Left hindlimb (tissue), 1 donor: ENCODE measurements at places on chromosomes 1 and 21.

GRCh38 chr1:37486680-37487618 lies 12.6 kb downstream of the ZC3H12A start:
- DNase-seq = peak; percentile 78

DNA sequence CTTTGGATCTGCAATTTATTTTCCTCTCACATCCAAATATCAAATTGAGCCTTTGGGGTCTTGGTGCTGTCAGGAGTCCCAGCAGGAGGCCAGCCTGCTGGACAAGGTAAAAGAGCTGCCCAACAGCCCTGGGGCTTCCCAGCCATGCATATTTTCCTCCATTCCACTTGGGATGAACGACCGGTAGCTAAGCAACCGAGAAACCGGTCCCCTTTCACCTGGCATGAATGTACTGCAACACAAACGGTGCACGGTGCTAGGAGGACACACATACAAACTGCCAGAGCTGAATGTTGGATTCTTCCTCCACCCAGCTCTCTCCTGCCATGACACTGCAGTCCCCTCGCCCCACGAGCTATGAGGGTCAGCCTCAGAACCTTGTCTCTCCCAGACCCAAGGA lies 42.7 kb downstream of the BCAR3 start:
- DNase-seq = no peak

DNA sequence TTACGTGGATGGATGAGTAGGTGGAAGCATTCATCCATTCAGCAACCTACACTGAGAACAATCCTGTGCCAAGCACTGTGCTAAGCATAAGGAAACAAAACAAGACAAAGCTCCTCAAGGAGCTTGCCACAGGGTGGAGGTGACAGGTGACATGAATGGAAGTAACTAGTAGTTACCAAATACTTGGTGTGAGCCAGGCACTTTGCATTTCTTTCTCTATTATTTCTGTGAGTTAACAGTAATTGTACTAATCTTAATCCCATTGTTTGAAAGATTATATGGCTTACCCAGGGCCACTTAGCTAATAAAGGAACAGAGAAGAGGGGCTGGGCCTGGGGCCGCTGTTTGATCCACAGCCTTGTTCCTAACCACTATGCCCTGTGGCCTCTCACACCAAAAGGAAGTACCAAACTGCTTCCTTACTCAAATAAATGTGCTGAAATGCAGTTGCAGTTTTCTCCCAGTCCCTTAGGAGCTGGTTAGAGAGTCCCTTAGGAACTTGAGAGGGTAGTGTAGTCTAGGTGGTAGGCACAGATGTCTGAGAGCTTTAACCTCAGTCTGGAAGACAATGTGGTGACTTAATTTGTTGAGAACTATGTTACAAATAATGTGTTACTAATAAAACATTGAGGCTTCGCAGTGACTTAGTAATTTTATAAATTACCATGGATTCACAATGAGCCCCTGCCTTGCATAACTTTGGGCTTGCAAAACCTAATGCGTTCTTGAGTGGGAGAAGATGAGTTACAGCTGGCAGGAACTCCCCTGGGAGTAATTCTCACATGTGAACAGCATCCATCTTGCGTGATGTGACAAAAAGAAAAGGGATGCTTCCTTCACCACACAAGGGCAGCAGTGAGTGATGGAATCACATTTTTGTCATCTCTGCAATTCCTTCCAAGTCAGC lies 69.8 kb downstream of the MPZL1 start:
- no peak for DNase-seq

DNA sequence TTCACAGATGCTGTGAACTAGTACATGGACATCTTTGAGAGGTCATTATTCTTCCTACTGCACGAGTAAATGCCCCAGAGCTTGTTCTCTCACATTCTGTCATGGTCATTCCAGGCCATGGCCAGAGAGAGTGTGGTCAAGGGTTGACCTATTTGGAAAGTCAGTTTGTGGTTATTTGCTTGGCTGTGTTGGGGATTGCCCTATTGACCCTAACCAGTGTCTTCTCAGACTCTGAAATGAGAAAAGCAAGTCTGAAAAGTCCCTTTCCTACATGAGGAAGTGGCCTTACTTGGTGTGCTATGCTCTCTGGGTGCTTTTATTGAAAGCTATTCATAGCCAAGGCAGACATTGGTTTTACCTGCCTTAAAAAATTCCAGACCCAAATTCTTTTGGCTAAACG lies 26.6 kb downstream of the CLIC6 start:
- no peak for DNase-seq

DNA sequence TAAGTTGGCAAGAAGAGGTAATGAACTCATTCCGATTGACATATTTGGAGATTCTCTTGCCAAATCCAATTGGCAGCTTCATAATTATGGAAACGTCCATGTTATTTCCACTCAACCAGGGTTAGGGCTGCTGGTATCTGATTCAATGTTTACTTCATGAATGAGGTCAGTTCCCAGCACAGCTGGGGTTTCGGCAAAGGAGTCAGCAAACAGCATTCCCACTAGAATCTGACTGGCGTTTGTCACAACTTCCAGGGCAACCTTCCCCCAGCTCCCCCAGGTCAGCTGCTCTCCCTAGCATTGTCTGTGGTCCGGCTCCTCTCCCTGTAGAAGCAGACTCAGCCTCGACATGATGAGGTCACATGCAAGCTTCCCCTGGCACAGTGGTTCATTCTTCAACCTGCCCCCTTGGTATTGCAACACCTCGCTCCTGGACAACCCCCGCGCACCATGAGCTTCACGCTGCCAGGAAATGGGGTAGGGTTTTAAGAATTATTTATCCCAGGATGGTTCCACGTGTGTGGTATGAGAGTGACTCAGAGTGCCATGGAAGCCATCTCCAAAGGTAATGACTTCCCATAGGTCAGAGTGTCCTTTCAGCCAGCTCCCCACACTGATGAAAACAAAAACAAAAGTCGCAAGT lies 100.7 kb upstream of the SLC25A33 start:
- DNase-seq = no peak

DNA sequence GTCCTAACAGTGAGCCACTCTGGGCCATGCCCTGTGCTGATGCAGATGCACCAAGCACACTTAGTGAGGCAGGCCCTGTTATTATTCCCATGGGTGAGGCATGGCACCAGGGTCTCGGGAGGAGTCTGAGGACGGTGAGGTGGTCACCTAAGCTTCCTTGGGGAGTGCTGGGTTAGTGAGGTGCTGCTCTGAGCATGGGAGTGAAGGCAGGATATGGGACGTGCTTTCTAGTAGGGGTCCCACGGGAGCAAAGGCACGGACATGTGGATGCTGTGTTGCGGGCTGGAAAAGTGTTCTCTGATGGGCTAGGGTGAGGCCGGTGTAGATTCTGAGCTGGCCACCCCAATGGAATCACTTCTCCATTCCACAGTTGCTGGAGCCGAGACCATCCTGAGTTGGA lies 77.5 kb upstream of the CSF3R start:
- no peak for DNase-seq

DNA sequence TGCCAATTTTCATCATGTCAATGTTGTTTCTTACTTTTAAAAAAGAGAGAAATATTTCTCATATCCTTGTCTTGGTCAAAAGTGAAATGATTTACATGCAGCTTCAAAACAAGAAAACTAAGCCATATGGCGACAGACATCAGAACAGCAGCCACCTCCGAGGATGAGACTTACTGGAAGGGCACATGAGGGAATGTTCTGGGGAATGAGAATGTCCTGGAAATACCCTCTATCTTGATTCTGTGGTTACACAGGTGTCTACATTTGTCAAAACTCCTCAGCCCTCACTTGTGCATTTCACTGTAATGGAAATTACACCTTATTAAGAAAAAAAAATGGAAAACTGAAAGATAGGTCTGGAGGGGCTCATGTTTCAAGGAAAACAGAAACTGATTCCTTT lies 14.2 kb upstream of the ECE1 start:
- no peak for DNase-seq

- DNase-seq = no peak
Observed at GRCh38 chr1:92408825-92409224, 77.9 kb downstream of the GFI1 start.

DNA sequence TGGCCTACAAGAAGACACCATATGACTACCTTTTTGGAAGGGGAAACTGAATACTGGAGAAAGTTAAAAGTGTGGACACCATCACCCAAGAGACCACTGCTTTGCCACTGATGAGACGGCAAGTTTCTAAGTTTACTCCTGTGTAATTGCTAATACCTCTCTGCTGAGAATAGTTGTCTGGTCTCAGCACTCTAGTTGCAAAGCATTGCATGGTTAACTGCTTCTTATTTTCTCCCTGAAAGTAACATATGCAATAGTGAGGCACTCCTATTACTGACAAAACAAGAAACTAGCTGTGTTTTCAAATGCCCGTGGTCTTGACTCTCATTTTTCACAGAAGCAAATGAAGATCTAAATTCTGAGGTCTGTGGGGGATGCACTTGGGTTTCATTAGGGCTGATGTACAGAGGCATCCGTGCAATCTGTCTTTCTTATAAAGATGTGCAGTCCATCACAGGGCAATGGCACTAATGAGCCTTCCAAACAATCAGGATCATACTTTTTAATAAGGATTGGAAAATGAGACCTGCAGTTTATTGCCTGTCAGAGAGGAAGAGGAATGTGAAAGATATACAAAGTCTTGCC lies 62.9 kb downstream of the IFI44 start:
- DNase-seq = no peak

DNA sequence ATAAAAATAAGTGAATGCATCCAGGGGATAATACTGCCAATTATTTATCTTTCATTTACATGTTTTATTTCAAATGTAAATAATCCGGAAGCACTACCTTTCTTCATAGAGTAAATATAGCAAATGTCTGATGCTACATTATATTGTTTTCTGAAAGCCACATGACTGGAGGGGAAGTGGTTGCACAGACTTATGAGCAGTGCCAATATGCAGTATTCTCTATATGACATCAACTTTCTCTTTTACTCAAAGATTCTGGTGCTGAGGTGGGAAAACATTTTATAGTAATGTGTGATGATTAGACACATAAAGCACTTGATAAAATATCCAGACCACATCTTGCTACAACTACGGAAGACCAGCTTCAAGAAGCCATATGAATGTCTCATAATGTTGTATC lies 314.7 kb downstream of the NEGR1 start:
- DNase-seq = no peak

DNA sequence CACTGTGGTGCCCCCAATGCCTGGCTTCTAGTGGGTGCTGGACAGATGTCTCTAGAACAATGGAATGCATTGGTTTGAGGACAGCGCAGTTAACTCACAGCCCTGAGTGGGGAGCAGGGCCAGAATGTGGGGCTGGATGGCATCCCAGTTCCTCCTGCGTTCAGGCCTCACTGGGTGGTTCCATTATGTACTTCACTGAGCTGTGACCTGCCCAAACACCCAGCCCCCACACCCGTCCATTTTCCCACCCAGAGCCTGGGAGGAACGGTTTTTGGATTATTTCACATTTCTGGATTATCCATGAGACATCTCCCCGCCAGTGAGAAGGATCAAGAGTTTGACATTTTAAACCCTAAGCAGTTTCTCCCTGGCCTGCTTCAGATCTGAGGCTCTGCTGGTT lies 55.3 kb upstream of the WASF2 start:
- DNase-seq = peak; percentile 86

DNA sequence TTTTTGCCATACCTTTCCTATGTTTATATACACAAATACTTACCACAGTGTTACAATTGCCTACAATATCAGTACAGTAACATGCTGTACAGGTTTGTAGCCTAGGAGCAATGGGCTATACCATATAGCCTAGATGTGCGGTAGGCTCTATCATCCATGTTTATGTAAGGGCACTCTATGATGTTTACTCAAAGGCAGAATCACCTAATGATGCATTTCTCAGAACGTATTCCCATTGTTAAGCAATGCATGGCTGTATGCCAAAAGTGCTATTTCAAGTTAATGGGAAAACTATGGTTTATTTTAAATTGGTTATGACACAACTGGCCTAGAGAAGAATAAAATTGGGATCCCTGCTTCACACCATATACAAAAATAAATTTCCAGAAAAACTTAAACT lies 36.9 kb upstream of the DISP1 start:
- no peak for DNase-seq

- DNase-seq = no peak
Observed at GRCh38 chr1:205188098-205188497, 23.4 kb downstream of the DSTYK start.

DNA sequence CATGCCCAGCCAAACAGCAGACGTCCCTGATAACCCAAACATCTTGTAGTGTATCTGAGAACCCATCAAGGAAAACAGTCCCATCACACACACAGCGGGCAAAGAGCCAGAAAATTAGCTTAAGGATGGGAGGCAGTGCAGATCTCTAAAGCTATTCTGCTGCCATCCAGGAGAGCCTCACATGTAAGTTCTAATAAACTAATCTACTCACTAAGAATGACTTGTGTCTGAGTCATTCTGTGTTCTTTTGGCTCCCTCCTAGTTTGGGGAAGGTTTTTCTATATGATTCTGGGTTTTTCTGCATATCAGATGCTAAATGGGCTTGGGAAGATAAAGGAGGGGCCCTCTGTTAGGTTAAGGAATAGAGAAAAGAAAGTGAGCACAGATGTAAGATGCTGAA lies 162.8 kb downstream of the HUNK start:
- no peak for DNase-seq

GRCh38 chr1:226371027-226371694 lies 36.7 kb downstream of the PARP1 start:
- DNase-seq = no peak

GRCh38 chr1:94925561-94926125 lies 1.3 kb downstream of the CNN3 start:
- peak; percentile 91 for DNase-seq

- no peak for DNase-seq
Observed at GRCh38 chr1:193123751-193124150, 1.9 kb downstream of the CDC73 start.

DNA sequence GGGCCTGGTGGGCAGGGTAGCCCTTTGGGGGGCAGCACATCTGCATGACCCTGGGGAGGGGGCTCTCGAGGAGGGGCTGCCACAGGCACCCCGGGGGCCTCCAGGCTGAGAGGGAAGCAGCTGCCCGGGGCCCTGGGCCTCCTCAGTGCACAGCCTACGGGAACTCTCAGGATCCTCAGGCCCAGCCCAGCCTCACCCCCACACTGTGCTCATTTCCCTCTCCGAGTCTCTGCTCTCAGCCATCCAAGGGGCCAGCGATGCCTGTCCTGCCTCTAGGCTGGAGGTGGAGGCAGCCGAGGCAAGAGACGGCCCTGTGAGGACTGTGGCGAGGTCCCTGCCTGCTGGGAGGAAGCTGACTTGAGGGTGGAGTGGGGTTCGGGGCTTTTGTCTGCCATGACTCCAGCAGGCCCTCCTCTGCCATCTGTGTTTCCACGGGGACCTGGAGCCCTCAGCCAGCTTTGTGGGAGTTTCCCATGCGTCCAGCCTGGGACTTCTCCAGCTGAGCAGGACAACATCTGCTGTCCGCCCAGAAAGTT lies 7.2 kb upstream of the PLEKHG5 start:
- peak; percentile 51 for DNase-seq

- DNase-seq = no peak
Observed at GRCh38 chr1:206101351-206102045, 15.7 kb downstream of the AVPR1B start.

DNA sequence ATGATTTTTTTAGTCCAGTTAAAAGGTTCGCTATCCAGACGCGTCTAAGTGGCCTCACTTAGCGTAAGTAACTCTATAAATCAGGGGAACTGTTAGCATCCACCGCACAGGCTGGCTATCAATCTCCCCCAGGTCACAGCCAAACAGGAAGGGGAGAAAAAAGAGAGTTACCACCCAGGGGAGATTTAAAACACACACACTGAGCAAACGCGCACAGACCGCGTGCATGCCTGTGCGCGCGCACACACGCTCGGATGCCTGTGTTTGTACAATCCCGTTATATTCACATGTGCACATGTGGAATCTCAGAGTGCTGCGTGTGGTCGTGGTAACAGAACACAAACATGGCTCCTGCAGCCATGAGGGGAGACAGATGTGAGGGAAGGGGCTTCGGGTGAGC lies 125.4 kb downstream of the CASZ1 start:
- no peak for DNase-seq

GRCh38 chr1:182428043-182428442 lies 21.9 kb upstream of the RGSL1 start:
- DNase-seq = no peak
